Stimulated activated CD4-positive, alpha-beta T cell treated with anti-CD3 and anti-CD28 coated beads, Interleukin-4, amount 100 ng/mL, for 4 hours (primary cell): ENCODE measurements at places on chromosomes 1 and 21.

- DNase-seq: no peak
Observed at GRCh38 chr1:158564608-158565007, 5.8 kb downstream of the OR6P1 start.

- no peak for DNase-seq
Observed at GRCh38 chr1:184945029-184945428, 29.3 kb downstream of the NIBAN1 start.

DNA sequence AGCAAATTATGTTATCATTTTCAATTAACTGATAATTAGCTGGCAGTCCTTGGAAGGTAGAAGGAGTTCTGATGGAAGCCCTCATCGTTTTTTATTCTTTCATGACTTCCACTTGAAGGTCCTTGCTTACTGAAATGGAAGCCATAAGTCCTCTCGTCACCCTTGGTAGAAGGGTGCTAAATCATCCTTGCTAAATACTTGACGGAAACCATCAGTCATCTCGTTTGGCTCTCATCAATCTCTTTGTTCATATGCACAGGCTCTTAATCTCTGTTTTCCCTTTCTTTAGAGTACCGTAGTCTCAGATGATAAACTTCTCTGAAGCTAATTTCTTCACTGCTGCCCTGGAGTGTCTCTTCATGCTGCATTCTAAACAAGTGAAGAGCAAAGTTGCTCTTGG, 34.5 kb downstream of the UCK2 start:
- DNase-seq: no peak

DNA sequence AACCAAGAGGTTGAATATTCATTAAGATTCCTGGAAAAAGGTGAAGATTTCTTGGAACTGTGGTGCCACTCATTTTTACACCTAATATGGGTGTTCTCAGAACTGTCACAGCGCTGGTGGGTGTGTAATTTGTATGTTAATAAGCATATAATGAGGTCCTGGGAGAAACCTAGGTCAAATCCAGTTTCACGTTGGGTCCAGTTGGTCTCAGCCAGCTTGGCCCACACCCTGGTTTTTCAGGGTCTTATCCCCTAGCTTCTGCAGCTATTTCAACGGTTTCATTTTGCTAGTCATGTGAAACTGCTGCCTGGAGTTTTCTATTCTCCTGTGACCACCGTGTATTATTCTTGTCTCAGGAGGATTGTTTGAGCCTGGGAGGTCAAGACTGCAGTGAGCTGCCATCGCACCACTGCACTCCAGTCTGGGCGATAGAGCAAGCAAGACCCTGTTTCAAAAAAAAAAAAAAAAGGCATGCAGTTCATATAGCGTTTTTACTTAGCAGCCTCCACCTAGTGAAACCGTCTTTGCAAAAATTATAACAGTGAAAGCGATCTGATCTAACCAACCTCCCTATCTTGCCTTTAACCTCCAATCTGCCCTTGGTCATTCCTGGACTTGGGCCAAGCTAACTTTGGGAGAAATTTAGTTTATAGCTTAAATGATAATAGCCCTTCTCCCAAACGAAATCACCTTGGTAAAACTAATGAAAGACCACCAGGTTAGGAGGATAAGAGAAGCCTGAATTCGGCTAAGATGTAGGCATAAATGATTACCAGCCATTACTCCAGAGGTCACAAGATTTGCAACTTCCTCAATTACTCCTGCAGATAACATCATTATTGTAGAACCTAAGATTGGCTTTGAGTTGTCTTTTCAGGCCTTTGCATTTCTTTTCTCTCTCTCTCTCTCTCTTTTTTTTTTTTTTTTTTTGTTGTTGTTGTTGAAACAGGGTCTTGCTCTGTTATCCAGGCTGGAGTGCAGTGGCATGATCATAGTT, 44.0 kb downstream of the PTAFR start:
- DNase-seq: no peak

- DNase-seq: no peak
Observed at GRCh38 chr1:185559151-185559550, 175.0 kb upstream of the HMCN1 start.

DNA sequence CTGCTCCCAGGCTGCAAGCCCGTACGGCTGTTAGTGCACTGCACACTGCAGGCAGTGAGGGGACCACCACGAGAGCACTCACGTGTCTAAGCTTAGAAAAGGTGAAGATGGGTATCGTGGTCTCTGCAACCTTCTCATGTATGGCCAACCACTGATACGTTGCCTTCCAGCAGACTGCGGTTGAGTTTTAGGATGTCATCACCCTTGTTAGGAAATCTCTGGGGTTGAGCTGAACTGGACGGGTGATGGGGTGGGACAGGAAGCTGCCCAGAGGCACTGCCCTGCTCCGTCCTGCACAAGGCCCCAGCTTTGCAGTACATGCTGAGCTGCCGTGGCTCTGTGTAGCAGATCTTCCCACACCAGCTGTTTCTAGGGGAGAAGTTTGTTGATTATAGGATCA, 43.3 kb downstream of the FAAP20 start:
- DNase-seq: no peak

- no peak for DNase-seq
Observed at GRCh38 chr1:3170561-3171453, 101.8 kb downstream of the PRDM16 start.

- DNase-seq: no peak
Observed at GRCh38 chr1:209937996-209938959, at the start of gene SYT14. Gene SYT14, plus strand, starts transcription at chr1:209938217. Its CDS starts 48 bp downstream, at chr1:209938265.
